ENCODE measurements at places on chromosomes 5 and 9.

DNA sequence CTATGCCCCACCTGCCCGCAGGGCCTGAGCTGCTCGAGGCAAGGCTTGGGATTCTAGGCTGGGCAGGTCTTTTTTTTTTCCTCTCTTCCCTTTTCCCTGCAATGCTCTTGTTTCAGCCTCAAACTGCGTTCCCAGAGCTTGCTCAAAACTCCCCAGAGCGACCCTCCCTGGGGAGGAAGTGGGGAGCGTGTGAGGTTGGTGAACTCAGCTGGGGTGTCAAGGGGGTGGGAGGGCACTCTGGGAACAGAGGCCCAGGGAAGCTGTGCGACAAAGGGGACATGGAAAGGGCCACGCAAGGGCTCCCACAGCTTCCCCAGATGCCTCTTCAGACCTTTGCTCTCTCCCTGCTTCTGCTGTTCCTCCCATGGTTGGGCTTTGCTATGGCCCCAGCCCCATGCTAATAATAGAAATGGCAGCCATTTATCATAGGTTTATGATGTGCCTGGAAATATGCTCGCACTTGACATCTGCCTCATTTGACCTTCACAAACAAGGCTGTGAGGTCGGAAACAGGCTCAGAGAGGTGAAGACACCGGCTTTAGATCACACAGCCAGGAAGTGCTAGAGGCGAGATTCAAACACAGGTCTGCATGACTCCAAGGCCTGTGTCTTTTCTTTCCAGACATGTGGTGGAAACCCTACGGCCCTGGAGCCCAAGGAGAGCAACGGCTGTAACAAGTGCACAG is 40.9 kb upstream of the IL17B start:
- no peak for DNase-seq

GRCh38 chr5:147481376-147481775 is 28.5 kb downstream of the DPYSL3 start:
- peak; percentile 90 for DNase-seq

GRCh38 chr5:5363045-5363444 is 59.4 kb upstream of the ICE1 start:
- DNase-seq: no peak

DNA sequence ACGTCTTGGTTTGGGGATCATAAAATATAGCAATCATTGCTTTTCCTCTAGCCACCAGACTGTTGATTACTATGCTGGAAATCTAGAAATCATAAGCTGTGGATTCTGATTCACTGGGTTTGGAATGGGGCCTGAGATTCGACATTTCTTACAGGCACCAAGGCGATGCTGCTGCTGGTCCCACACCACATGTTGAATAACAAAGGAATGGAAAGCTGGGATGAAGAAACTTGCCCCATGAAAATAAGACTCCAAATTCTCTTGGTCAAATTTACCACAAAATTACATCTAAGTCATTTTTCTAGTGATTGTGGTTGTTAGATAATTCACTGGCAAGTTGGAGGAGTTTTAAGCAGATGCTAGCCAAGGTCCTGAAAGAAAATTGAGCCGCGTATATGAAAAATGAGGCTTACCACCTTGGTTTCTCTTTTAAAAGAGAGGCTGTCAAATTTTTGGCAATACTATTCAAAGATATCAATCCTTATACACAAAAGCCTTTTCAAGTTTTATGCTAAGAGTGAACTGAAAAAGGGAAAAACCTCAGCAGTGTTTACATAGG is 23.0 kb upstream of the MEIKIN start:
- peak; percentile 63 for DNase-seq

DNA sequence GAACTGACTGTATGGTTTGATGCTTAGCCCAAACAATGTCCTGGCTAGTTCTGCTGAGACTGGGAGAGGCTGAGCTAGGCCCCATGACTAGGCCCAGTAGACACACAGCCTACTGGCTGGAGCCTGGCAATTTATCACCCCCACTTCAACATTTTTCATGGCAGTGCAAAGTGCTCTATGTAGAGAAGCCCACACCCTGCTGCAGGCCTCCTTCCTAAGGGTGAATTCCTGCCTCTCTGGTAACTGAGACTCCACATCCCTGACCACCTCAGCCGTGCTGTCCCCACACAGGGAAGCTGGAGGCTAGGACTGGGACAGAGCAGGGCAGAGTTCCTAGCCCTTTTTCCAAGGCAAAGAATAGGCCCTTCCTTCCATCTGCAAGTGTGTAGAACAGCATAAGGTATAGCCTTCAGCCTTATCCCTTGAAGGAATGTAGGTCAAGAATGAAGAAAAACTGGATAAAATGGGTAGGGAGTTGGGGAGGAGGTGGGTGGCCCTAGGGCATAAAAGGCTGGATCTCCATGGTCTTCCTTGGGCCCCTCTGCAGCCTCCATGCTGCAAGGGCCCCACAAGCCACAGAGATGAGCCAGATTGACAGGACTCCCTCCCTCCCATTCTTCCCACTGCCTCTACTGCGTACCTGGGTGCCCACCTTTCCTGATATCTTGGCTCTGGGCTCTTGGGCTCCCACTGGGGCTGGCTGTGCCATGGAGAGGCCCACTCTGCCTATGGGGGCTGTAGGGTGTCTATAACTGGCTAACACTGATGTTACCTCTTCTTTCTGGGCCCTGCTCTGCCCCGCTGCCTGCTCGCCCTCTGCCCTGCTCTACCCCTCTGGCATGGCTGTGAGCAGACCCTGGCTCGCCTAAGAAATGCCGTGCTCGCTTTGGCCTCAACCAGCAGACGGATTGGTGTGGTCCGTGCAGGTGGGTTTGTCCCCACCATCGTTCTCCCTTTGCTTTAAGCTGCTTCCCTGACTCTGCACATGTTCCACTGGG is 29.8 kb downstream of the TCF7 start:
- DNase-seq: no peak

DNA sequence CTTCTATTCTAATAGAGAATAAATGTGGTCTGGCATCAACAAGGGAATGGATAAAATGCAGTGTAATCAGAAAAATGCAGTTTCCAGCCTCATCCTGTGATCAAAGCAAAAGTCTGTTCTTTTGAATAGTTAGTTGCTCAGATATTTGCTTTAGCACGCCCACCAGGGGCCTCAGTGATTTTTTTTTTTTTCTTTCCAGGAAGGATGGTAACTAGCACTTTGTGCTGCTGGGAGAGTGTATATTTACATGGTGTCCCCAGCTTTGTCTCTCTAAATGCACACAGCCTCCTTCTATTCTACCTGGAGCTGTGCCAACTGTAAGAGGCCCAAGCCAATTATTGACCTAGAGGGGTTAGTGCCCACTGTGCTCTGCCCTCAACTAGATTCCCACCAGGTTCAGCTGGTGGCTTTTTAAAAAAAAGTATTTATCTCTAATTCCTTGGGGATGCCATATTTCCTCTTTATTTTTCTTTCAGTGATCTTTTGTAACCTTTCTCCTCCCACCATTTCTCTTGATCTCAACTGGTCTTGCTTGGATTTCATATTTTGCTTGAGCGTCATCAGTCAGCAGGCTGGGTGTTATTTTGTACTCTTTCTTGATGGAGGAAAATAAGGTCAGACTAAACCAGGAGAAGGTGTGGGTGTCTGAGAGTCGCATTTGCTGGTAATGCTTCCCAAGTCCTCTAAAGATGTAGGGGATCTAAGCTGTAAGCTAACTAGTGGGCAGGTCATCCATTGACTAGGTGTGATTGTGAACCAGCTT is 193.0 kb upstream of the C9orf72 start:
- no peak for DNase-seq

DNA sequence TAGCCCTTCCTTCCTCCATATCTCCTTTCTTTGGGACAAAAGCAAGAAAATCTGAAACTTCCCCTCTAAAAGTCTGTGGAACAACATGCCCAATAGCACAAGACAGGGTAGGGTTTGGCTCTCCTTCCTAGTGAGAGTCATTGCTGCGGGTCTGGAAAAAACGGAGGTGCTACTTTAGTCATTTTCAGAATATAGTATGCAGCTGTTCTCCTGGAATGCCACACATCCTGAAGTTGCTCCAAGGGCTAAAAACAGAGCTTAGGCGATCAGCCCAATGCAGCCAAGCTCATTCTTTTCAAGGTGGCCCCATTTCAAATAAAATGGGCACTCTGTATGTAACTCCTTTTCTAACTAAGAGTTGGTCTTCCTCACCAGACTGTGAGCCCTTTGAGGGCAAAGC is 39.5 kb upstream of the MYOT start:
- DNase-seq: no peak

GRCh38 chr5:136123236-136123768 is 9.3 kb upstream of the SMAD5 start:
- no peak for DNase-seq

DNA sequence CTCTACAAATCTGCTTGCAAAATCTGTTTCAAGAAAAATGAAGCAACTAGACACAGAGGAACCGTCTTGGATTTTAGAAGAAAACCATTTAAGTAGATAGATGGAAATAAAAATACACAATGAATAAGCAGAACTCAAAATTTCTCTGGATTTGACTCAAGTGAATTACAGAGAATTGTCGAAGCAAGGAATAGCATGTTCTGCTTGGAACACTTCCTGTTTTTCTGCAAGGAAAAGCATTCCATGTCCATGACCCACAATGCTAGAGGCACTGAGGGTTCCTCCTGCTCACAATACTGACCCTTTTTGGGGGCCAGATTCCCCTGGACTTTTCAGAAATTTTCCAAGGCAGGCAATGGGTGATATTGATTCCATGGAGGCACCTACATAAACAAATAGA is 29.8 kb downstream of the PRUNE2 start:
- peak; percentile 48 for DNase-seq

DNA sequence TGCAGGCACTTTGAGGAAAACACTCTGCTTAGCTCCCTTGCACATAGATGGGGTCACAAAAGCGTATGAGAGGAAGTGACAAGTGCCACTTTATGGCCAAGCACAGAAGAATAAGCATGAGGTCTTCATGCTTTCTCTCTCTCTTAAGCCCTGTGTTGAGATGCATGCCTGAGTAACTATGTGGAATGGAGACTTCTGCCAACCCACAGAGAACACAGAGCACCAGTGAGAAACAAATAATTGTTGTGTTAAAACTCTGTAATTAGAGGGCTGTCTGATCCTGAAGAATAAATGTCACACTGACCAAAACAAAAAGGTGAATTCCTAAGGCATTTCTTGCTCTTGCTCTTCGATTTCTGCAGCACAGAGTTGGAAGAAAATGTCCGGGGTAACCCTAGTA is 488.5 kb downstream of the CTNND2 start:
- DNase-seq: no peak

- DNase-seq: peak; percentile 5
Measured at GRCh38 chr9:32524892-32525708, 896 bp downstream of the RIGI start.

DNA sequence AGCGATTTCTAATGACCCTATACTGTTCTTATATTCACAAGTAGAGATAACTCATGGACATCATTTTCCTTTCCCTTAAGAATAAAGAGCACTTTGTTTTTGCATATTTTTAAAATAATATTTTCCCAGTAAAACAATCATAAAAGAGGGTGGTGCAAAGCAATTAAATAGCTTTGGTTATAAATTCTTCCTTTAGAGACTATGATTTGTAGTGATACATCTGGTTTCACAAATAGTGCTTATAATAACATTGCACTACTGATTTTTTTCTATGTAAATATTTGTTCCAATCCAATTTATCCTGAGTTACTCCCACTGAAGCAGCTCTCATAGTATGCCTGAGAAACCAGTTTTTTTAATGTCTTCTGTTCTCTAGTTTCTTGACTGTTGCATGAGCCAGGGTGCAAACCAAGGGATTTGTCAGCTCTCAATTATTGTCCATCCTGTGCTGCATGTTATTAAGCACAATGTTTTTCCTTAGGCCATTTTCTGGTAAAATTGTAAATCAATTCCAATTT is 74.7 kb downstream of the LURAP1L start:
- peak; percentile 53 for DNase-seq

DNA sequence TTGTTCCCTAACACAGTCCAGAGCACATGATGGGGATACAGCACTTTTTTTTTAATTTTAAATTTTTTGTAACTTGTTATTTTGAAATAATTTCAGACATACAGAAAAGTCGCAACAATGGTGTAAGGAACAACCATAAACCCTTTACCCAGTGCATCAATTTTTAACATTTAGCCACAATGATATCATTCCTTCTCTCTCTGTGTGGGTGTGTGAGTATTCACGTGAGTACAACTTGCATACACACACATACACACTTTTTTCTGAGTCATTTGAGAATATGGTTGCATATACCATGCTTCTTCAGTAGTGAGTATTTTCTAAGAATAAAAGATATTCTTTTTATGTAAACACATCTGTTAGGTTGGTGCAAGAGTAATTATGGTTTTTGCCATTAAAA is 135.2 kb downstream of the ARHGAP26 start:
- DNase-seq: no peak

- DNase-seq: peak; percentile 4
Measured at GRCh38 chr9:75707191-75707590, 183.3 kb upstream of the PCSK5 start.

DNA sequence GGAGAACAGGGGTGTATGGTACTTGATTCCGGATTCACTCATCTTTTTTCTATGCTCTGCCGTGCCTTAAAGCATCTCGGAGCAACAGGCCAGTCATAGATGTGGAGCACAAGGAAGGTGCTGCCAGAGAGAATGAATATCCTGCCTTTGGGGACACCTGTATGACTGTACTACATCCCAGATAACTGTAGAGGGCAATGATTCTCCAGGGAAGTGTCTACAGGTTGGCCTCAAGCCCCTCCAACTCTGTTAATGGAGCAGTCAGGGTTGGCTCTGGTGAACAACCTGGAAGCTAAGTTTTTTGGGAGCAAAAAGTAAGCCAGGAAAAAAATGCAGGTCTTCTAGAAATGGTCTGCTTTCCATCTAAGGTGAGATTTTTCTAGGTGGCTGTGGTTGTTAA is 71.0 kb downstream of the NREP start:
- DNase-seq: no peak

- no peak for DNase-seq
Measured at GRCh38 chr5:131356619-131357018, 92.8 kb downstream of the CDC42SE2 start.

DNA sequence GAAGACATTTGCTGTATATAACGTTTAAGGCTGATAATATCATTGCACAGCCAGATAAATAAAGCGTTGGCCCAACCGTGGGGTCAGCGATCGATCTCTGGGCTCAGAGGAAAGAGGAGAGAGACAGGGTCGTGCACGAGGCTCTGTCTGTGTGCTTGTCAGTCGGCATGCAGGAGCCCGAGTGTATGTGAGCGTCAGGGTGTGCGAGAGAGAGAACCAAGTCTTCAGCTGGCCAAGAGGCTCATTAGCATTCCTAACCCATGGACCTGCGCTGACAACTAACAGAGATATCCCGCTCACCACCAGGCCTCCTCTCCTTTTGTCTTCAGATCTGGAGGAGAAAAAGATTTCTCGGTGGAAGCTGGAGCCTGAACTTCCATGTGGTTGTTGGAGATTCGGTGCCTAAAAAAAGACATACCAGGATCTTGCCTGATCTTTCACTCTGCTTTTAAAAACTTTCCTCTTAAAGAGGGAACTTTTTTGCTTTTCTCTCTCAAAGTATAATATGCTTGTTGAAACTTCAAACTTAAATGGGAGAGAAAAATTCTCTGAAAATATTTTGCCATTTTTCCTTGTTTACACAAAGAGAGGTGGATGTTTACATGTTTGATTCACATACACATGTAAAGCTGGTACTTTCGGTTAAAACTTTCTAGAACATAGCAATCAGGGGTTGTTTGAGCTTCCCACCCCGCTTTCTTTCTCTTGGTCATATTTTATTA is 16.5 kb downstream of the NR2F1 start:
- no peak for DNase-seq

Data from AG10803 (cell line).